ENCODE measurements at places on chromosomes 11 and 22.

DNA sequence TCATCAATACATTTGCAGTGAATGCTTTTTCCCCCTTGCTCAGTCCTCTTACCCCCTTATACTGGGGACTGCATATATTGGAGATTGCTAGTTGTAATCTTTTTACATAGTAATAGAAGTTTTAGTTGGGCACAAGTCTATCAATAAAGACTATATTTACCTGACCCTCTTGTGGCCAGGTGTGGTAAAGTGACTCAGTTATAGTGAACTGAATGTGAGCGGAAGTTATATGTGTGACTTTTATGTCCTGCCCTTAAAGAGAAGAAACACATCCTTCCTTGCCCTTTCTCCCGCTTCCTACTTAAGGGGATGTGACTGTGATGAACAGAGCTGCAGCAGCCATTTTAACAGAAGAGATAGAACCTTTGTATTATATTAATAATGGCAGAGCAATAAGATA lies 362.0 kb downstream of the METTL15 start:
- DNase-seq, result no peak

GRCh38 chr11:20450829-20451228 lies 63.3 kb downstream of the PRMT3 start:
- DNase-seq, result no peak

DNA sequence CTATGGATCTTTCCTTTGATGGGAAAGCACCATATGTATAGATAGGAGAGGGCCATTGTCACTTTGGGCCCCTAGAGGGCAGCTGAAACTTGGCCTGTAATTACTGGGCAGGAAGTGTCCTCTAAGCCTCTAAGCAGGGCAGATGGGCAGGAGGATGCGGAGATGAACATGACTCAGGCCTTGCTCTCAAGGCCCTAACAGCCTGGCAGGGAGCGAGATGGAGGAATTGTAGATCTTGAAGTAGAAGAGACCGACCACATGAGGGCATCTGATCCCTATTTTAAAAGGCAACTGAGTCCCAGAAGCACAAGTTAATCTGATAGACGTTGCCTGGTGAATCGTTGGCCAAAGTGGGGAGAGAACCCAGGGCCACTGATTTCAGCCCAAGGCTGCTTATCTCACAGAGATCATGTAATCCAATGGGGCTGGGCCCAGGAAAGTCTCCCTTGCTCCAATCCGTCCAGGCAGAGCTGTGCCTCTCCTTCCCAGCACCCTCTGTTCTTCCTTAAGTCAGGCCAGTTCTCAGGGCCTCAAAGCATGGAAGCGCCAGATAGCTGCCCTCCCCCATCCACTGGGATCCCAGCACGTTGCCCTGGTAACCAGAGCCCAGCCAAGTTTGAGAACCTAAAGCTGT lies 2.5 kb upstream of the SEPTIN3 start:
- peak; percentile 65 for DNase-seq

- DNase-seq, result no peak
Observed at GRCh38 chr11:60966890-60967289, 4.6 kb upstream of the CD6 start.

GRCh38 chr11:127679816-127680545 lies 679.4 kb upstream of the KIRREL3 start:
- no peak for DNase-seq

DNA sequence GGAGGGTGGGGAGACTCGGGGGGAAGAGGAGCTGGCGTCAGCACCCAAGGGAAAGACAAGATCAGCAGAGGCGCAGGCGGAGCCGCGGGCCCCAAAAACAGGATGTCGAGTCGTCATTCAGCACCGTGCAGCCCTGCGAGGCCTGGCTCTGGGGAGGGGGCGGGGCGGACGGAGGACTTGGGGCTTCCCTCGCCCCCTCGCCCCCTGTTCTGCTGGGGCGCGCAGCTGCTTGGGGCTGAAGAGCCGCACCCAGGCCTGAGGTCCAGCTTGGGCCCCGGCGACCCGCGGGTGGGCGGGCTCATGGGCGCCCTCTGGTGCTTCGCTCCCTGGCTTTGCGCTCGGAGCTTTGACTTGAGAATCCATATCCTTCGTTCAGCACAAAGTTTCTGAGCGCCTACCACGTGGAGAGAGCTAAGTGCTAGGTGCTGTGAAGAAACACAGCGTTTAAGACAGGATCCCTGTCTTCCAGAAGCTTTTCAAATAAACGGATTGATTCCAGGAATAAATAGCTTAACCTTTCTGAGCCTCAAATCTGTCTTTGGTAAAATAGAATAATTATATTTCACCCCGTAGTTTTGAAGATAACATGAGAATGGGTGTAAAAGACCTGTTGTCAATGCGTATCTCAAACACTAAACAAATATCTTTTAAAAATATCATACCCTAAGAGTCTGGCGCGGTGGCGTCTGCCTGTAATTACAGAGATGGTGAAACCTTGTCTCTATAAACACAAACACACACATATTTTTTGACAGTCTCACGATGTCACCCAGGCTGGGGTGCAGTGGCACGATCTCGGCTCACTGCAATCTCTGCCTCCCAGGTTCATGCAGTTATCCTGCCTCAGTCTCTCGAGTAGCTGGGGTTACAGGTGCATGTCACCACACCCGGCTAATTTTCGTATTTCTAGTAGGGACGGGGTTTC lies 929 bp upstream of the RHOG start:
- DNase-seq, result peak; percentile 82

GRCh38 chr11:105732611-105733010 lies 122.7 kb downstream of the GRIA4 start:
- DNase-seq, result no peak

DNA sequence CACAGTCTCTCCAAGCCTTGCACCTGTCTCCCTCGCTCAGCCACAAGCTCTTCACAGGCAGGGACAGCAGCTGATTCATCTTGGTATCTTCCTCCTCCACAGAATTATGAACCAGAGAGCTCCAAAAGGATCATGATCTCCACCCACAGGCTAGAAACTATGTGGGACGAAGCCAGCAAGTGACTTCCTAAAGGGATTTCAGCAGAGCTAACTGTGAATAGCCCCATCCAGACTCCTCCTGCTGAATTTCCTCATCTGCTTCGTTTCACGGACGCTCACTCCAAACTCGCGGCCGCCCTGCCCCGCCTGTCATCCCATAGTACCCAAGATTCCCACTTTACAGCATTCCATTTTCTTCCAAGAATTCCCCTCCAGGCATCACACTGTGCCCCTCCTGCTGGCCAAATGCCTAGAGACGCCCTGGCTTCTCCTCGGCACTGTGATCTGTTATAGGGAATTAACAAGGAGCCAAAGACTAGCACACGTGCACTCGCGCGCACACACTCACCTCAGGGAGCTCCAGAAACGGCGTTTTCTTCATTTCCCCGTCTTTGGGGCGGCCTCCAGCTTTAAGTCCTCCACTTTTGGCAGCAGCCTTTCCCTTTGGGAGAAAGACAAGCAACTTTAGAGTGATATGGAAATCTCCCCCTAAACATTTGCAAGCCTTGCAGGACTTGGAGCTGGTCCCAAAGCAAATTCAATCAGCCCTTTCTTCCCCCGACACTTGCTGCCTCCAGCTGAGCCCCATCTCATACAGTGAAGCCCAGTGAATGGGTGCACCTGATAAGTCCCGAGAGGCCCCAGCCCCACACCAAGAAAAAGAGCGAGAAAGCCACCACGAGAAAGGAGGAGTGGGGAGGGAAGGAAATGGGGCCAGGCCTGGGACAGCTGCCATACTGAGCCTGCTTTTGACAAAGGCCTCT lies 35.5 kb downstream of the SPATA19 start:
- DNase-seq, result no peak

DNA sequence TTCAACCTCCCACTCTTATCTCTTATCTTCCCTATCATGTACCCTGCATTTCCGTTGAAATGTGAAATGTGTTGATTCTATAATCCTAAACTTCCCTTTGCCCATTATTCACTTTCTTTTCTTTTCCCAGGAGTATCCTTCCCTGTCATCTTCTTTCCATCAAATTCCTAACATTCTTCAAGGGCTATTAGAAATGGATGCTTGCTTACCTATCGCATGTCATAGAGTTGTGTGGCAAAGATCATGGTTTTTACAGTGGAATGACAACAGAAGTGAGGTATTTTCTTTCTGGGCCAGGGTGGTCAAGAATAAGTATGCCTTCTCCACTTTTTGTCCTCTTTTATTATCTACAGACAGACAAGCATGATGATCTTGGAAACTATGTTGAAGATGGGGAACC lies 124.4 kb upstream of the SLC5A12 start:
- no peak for DNase-seq

DNA sequence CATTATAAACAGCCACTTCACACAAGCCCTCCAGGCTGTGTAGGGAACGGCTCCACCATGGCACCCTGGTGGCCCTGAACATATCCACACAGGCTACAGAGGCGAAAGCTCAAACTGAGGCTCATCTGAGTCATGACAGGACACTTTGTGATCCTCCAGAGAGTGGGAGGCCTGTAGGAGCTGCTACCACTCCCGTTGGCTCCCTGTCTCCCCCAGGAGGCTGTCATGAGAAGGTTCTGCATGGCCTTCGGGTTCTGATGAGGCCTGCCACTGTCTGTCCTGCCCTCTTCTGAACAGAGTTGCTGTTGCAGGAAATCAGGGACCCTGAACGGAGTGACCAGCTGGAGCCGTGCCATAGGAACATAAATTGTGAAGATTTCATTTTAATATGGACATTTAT lies 23.8 kb upstream of the ALDH3B2 start:
- DNase-seq, result peak; percentile 21

- peak; percentile 16 for DNase-seq
Observed at GRCh38 chr11:121119440-121119839, 18.4 kb downstream of the TECTA start.

Measured in H4 (cell line).